Left colon (tissue), 2 donors: ENCODE measurements at places on chromosomes 13 and 19. TPM values are rescaled to one million over a fixed set of nuclear protein-coding genes. Genes with fewer than 3 reads are reported as not detected.

The ZNF345 gene
- 3.6 TPM for total RNA-seq

The EDDM13 gene
- total RNA-seq, result not detected

The PLPPR2 gene
- 5.4 TPM for total RNA-seq

The PCDH8 gene
- total RNA-seq, result 0.12 TPM

The CALR3 gene
- total RNA-seq, result not detected

The MAG gene
- not detected for total RNA-seq

The JAK3 gene
- total RNA-seq, result 3.7 TPM

The NEK5 gene
- not detected for total RNA-seq

DNA sequence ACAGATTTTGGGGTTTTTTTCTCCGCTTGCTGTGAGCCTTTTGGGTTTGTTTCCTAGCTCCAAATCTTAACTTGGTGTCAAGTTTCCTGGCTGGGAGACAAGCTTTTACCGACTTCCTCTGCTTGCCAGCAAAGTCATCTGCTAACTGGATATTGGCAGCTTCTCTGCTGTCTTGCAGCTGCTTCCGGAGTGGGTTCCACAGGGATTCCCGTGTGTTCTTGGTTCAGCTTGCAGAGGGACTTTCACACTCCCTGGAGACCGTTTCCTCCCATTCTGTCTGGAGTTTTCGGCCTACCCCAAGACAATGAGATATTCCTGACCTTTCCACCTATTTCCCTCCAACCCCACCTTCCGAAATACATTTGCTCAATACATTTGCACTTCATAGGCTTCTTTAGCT is 2.2 kb upstream of the COLGALT1 start:
- peak; percentile 26 for DNase-seq

DNA sequence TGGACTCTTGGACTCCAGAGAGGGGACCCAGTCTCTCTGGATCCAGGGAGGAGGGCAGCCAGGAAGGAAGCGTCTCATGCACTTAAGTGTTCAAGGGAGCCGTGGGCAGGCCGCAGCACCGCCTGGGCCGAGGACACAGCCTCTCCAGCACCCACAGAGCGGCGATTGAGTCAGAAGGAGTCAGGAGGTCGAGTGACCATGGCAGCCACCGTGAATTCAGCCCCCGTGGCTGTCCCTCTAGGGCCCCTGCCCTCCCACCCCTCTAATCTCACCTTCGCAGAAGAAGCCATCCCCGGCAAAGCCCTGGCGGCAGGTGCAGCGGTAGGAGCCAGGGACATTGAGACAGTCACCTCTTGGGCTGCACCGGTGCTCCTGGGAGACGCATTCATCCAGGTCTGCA is 38.0 kb downstream of the FBN3 start:
- DNase-seq, result no peak

- peak; percentile 55 for DNase-seq
Measured at GRCh38 chr13:109836629-109837607, 50.5 kb upstream of the IRS2 start.

DNA sequence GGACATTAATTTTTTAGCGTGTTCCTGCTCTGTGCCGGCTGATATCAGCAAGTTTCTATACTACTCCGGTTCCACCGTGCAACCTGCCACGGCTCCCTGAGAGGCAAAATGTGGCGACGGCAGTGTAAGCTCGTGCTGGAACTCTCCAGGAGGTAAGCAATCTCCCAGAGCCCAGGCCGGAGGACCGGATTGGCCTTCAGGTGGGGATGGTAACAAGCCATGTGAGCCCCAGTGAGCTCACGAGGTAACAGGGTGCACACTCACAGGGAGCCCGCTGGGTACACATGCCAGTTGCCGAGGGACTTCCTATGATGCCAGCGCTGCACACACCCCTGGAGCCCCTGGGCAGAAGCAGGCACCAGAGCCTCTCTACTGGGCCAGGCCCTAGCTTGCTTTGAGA is 38.5 kb downstream of the NAXD start:
- no peak for DNase-seq

DNA sequence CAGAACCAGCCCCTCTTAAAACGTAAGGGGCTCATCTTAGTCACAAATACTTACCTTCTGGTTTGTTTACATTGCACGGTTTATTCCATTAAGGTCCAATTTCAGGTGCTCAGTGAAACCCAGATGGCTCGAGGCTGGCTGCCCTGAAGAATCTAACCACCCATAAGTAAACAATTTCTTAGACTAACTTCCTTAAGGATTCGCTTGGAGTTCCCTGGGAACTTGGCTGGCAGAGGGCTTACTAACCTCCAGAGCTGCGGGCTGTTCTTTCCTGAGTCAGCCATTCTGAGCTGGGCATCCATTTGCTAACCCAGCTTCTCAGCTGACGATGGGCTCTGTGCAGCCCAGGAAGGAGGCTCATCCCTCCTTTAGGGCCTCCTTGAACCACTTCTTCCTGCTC is 262.1 kb downstream of the FGF9 start:
- DNase-seq, result no peak

DNA sequence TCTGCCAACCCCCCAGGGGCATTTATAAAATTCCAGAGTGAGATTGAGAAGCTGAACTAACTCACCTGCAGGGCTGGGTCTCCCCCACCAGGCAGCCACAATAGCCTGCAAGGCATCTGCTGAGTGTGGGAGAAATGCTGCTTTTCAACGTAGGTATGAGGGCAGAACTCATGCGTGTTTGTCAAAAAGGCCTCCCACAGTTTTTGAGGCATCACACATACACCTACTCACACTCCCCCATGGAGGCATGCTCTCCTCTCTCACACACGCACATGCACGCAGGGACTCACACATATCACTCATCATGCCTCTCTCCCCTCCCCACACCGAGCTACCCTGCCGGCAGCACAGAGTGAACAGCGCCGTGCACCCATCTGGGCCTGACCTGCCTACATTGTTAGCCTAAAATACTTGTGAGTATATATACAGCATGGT is 390.5 kb downstream of the FGF9 start:
- DNase-seq, result peak; percentile 8

GRCh38 chr13:48761256-48761655 is 107.5 kb downstream of the CYSLTR2 start:
- DNase-seq, result no peak

GRCh38 chr13:49869519-49869918 is 66.6 kb downstream of the SPRYD7 start:
- no peak for DNase-seq

DNA sequence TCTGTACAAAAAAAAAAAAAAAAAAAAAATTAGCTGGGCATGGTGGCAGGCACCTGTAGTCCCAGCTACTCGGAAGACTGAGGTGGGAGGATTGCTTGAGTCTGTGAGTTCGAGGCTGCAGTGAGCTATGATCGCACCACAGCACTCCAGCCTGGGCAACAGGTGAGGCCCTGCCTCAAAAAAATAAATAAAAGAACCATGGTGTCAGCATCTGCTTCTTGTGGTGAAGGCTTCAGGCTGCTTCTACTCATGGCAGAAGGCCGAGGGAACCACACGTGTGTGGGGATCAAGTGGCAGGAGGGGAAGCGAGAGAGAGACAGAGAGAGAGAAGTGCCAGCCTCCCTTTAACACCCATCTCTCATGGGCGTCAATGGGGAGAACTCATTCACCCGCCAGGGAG is 13.5 kb downstream of the BCL3 start:
- no peak for DNase-seq

DNA sequence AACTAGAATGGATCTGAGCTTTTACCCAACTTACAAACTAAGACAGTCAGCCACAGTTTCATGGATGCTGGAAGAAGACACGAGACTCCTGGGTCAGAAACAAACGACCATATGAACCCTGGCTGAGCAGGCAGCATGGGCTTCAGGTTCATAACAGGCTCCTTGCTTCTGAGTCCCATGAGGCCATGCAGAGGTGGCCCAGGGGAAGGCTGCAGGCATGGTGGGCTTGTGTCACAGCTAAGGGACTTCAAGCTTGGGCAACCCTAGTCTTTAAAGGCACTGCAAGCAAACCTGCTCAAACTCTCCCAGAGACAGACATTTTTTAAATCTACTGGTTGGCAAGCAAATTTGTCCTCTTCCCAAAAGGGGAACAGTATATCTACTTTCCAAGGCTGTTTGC is 5.1 kb upstream of the ARHGEF7 start:
- no peak for DNase-seq
